HCT116 (cell line): ENCODE measurements at places on chromosomes 7 and 10.

GRCh38 chr7:28739826-28740225 lies 218.3 kb downstream of the TRIL start:
- no peak for DNase-seq

GRCh38 chr10:74645692-74646091 lies 180.7 kb upstream of the KAT6B start:
- no peak for DNase-seq

DNA sequence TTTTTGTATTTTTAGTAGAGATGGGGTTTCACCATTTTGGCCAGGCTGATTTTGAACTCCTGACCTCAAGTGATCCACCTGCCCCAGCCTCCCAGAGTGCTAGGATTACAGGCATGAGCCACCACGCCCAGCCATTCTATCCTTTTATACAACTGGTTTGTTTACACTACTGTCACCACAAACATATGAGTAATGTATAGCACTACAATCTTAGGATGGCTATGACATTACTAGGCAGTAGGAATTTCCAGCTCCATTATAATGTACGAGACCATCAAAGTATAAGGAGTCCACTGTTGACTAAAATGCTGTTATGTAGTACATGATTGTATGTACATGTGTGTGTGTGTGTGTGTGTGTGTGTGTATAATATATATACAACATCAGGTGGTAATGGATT lies 1126.1 kb upstream of the LRRN3 start:
- no peak for DNase-seq

GRCh38 chr7:50147951-50148808 lies 55.1 kb upstream of the ZPBP start:
- no peak for DNase-seq

- DNase-seq, result no peak
Observed at GRCh38 chr10:126065751-126066377, 169.5 kb downstream of the FANK1 start.

DNA sequence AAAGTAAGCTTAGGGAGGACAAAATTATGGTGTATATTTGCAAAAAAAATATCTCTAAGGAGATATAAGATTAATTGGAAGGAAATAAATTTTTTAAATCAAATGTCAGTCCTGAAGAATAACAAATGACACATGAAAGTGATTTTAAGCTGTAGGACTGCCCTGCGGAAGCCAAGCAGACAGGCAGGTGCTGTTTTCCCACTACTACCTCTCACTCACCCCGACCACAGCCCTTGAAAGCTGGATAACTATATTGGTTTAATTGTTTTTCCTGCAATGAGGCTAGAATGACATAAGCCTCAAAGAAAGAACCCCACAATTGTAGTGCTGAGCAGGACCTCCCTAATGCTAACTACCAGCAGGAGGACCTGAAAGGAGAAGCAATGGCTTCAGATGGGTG lies 68.6 kb upstream of the VIPR2 start:
- no peak for DNase-seq

GRCh38 chr10:112991888-112992491 lies 41.9 kb downstream of the TCF7L2 start:
- no peak for DNase-seq

DNA sequence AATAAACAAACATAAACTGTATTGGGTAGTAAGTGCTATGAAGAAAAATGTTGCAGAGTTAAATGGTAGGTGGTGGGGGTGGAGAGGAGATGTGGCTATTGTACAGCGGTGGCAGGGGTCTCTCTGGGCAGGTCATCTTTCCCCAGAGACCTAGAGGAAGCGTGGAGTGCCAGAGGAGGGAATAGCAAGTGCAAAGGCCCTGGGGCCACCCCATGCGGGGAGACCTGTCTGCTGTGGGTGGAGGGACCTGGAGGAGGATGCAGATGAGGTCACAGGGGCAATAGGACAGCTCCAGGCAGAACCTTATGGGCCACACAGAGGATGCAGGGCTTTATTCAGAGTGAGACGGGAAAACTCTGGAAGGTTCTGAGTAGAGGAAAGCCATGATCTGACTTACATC lies 47.5 kb downstream of the DLG5 start:
- no peak for DNase-seq

GRCh38 chr7:154767821-154768415 lies 235.0 kb downstream of the PAXIP1 start:
- DNase-seq, result no peak

- DNase-seq, result no peak
Observed at GRCh38 chr7:98795741-98796493, 73.9 kb downstream of the TMEM130 start.

DNA sequence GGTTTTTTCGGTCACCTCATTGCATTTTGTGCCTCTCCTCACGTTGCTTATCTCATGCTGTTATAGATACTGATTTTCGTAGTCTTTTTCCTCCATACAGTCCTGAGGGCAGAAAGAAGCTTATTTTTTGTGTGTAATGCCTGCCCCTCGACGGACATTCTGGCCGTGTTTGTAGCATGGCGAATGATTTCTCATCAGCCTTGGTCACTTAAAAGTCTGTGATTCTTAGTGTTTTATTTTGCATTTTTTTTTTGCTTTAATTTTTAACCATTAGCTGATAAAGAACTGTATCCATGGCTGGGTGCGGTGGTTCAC lies 469 bp upstream of the NOC3L start:
- no peak for DNase-seq

DNA sequence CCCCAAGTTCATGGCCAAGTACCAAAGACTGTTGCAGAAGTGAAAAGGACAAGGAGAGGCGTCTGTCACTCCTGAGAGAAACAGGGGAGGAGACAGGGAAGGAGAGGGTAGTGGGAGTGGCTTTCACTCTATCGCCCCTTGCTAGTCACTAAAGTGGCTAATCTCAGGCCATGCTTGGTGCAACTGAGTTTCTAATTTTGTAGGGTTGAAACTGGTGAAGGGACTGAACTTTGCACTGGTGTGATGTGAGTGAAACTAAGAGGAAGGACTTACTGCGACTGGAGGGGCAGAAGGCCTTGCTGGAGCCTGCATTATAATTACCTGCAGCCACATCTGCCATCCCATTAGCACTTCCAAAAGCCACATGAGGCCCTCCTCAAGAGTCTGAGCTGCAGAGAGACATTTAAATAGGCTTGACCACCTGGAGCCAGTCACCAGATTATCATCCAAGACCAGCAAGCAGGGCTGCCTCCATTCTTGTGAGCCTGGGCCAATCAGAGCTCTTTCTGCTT lies 107.2 kb upstream of the EEPD1 start:
- no peak for DNase-seq

DNA sequence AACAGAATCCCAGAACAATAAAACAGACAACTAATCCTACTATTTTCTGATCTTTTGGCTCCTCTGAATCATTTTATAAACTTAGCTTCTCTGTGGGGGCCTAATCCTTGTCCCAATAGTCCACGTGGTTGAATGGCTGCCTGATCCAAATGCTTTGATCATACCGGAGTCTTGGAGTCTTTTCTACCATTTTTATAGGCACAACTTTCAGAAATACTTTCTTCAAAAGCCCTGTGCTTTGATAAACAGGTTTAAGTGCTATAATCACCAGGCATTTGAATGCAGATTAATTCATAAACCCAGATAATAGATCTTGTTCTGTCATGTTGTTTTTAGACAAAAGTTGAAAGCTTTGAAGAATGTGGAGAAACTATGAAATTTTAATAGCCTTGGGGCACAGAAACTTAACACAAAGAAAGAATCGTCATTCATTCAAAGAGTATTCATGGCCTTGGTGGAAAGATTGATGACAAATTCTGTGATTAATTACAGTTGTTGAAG lies 163.7 kb downstream of the AHR start:
- DNase-seq, result peak; percentile 7

DNA sequence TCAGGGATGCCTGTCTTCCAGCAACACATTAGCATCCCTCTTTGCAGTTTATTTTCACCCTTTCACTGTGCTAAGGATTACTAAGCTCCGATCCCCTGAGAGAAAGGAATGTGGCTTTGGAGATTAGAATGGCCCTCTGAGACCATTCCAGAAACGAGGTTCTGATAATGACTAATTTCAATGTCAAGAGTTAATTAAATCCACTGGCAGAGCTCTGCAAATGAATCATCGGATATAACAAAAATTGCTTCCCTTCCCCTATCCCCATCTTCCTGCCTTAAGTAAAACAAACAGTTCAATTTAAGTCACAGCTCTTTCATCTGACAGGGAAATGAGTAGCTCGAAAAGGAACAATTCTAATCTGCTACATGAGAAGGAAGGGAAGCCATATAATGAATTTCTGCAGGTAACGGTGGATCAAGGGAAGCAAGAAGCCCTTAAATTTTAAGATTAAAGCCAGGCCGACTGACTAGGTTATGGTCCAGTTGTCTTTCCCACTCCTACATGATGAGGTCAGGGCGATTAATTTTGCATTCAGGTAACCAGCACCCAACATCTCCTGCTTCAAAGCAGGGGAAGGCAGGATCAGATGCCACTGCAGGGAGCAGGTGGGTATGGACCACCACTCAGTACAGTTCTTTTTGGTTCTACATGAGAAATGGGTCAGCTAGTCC lies 50.5 kb downstream of the MALSU1 start:
- DNase-seq, result peak; percentile 93

GRCh38 chr10:88598055-88598454 lies 11.5 kb downstream of the LIPJ start:
- no peak for DNase-seq

GRCh38 chr10:97831259-97831658 lies 18.4 kb upstream of the GOLGA7B start:
- no peak for DNase-seq

DNA sequence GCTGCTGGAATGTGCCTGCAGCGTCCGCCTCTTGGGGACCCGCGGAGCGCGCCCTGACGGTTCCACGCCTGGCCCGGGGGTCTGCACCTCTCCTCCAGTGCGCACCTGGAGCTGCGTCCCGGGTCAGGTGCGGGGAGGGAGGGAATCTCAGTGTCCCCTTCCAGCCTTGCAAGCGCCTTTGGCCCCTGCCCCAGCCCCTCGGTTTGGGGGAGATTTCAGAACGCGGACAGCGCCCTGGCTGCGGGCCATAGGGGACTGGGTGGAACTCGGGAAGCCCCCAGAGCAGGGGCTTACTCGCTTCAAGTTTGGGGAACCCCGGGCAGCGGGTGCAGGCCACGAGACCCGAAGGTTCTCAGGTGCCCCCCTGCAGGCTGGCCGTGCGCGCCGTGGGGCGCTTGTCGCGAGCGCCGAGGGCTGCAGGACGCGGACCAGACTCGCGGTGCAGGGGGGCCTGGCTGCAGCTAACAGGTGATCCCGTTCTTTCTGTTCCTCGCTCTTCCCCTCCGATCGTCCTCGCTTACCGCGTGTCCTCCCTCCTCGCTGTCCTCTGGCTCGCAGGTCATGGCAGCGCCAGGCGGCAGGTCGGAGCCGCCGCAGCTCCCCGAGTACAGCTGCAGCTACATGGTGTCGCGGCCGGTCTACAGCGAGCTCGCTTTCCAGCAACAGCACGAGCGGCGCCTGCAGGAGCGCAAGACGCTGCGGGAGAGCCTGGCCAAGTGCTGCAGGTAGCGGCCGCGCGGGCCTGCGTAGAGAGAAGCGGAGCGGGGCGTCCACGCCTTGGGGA lies 645 bp downstream of the SLC26A4 start:
- DNase-seq, result no peak

DNA sequence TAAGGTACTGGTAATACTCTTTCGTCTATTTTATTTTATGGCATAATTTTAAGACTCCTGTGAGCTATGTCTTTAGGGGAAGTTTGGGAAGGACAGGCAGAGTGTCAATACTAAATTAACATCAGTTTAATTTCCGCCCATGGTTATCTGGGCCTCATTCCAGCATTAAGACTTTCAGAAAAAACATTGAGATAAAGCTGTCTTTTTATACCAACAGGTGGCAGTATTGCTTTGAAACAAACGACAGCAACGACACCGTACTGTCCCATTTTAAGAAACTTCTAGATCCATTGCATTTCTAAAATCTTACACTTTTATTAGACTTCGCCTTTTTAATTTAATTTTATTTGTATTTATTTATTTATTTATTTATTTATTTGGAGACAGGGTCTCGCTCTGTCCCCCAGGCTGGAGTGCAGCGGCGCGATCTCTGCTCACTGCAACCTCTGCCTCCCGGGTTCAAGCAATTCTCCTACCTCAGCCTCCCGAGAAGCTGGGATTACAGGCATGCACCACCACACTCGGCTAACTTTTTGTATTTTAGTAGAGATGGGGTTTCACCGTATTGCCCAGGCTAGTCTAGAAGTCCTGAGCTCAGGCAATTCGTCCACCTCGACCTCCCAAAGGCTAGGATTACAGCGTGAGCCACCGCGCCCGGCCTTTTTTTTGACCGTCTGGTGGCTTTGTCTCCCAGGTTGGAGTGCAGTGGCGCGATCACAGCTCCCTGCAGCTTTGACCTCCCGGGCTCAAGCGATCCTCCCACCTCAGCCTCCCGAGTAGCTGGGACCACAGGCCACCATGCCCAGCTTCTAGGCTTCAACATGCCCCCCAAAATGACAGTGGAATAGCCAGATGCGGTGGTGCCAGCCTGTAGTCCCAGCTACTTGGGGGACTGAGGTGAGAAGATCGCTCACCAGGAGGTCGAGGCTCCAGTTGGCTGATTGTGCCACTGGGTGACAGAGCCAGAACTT lies 78.7 kb upstream of the C1GALT1 start:
- peak; percentile 48 for DNase-seq

DNA sequence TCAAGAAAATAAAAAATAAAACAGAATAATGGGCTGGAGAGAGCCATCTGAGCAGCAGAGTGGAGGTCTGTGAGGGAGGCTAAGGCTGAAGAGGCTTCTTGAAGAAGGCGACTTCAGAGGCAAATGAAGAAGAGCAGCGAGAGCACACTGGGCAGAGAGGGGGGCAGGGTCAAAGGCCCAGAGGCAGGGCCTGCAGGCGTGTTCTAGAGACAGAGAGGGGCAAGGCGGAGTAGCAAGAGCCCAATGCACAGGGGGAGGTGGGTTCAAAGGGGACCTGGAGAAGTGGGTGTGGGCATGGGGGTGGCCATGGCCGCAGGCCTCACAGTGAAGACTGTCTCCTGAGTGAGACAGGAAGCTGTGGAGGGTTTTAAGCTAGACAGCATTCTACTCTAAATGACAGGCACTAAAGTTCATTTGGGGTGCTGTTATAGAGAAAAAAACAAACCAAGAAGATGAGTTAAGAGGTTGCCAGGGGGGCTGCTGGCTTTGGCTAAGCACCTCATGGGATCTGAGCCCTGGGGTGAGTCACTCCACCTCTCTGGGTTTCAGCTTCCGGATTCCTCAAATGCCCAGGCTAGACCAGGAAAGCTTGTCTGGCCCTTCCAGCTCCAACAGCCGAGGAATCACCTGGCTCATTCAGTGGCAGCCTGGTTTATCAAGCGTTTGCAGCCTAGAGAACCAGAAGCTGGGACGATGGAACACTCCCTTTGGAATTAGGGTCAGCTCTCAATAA lies 81.7 kb downstream of the DLG5 start:
- DNase-seq, result peak; percentile 38

GRCh38 chr7:94633687-94634086 lies 22.2 kb downstream of the SGCE start:
- no peak for DNase-seq

- DNase-seq, result no peak
Observed at GRCh38 chr7:147803151-147803550, 787.4 kb upstream of the C7orf33 start.

GRCh38 chr7:6646465-6646864 lies 9.3 kb downstream of the ZNF316 start:
- DNase-seq, result no peak

GRCh38 chr10:103458720-103459119 lies at the start of gene CALHM1:
CALHM1 (minus strand) TSS chr10:103458900; CDS start chr10:103458751, 149 bp downstream.
- no peak for DNase-seq
